Stomach (tissue), 19 donors: ENCODE measurements at places on chromosomes 12 and 14. TPM values are rescaled to one million over a fixed set of nuclear protein-coding genes. Genes with fewer than 3 reads are reported as not detected.

DNA sequence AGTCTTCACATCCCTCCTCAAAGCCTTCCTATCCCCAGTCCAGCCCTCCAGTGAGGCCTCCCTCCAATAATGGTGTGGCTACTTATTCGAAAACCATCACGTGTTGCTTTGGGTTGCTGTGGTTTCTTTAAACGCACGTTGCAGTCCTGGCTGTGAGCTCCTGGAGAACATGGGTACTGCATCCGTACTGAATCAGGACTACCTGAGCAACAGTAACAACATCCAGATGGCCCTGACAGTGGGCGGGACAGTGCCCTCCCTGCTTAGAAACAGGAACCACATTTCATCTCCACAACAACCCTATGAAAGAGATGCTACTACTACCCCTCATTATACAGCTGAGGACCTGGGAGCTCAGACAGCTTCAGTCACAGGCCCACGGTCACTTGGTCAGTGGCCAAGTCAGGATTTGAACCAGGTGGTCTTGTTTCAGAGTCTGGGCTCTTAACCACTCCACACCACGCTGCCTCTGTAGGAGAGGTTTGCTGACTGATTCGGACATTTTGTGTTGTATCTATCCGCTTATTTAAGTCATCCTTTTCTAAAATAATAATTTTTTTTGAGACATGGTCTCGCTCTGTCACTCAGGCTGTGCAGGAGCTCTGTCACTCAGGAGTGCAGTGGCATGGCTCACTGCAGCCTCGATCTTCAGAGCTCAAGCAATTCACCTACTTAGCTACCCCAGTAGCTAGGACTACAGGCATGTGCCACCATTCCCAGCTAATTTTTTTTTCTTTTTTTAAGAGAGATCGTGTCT, 104.8 kb downstream of the DPF3 start:
- no peak for DNase-seq

DNA sequence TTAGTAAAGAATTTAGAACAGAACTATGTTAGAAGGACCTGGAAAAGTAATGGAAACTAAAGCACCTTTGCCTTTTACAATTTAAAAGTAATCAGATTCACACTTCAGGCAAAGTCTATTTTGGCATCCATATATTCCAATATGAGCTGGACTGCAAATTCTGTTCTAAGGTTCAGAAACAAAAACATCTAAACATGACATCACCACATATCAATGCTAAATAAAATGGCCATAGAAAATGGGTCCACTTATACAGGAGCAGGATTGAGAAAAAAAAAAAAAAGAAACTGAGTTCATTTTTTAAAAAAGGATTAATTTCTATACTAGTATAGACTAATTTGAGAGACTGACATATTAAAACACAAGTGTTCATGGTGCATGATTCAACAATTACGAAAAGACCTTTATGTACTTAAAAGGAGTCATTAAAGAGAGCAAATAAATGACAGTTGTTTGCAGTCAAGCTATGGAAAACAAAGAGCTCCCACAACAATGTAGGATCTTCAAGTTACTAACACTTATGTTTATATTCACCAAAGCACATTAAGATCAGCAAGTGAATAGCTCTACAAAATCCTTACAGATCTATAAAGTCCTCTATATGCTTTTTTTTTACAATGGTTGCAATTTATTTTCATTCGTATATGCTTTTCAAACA, 45.7 kb downstream of the DICER1 start:
- no peak for DNase-seq

DNA sequence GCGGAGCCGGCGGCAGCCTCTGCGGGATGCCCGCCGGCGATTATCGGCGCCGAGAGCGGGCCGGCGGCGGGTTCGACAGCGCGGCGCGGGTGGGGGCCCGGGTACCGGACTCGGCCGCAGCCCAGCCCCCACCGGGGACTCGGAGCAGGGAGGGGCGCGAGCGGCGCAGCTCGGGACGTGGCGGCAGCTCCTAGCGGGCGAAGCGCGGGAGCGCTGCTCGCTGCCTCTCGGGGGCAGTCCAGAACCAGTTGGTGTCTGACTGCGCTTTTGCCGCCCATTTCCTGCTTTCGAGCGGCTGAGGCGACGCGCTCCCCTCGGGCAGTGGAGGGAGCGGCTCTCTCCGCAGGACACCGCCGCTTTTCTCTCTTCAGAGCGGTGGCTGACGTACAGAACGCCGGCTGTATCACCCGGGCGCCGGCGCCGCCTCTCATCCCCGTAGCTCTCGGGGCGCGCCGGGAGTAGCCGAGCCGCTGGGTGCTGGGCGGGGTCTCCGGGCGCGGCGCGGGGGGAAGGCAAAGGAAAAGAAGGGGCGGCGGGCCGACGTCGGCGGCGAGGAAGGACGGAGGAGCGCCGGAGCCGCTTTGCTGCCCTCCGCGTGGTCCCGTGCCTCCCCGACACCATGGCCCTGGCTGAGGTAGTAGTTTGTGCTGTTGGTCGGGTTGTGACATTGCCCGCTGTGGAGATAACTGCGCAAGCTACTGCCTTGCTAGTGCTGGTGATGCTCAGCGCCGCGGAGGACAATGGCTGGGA, 136.6 kb downstream of the MON2 start:
- DNase-seq: peak; percentile 97

- DNase-seq: no peak
Observed at GRCh38 chr12:104750061-104750460, 208.0 kb downstream of the SLC41A2 start.

The AGAP2 gene
- under 0.01 TPM for total RNA-seq

- no peak for DNase-seq
Observed at GRCh38 chr14:52044791-52045522, 23.9 kb downstream of the NID2 start.

DNA sequence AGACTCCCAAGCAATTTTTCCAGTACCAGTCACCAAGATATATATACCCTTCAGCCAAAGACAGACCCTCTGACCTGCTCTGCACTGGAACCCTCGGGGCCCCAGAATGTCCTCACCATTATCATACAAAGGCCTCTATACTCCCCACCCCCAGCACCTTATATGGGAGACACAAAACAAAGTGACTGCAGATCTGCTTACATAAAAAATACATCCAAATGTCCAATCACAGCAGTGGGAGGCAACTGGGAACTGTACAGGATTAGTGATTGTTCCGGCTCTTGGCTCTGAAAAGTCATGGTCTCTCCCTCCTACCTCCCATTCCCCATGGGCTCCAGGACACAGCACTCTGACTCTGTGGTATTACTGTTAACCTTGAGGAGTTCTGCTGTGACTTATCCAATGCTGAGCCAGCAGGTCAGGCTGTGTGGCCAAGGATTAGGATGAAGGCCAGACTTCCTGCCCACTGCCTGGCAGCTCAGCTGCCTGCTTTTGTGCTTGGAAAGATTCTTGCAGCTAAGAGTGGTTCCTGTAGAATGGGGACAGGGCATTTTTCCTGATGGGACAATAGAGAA, 13.7 kb downstream of the OXA1L start:
- no peak for DNase-seq

The SCAF11 gene
- 128 TPM for total RNA-seq

DNA sequence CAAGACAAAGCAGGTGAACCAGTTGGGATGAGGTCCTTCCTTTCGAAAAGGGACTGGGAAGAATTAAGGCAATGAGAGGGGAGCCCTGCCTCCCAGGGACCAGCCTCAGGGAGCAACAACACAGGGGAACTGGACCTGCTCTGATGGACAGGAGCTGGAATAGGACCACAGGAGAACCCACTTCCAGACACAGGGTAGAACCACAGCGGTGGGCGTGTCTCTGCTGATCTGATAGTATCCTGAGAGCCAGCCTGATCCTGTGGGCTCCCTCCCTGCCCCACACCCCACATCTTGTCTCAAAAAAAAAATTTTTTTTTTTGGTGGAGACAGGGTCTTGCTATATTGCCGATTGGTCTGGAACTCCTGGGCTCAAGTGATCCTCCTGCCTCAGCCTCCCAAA, 13.6 kb upstream of the PLEK2 start:
- no peak for DNase-seq
